HepG2 (cell line): ENCODE measurements at places on chromosomes 1 and 21.

GRCh38 chr1:219367496-219367895 lies 193.8 kb downstream of the LYPLAL1 start:
- no peak for DNase-seq

- no peak for DNase-seq
Observed at GRCh38 chr1:116825207-116825719, 71.0 kb downstream of the CD2 start.

DNA sequence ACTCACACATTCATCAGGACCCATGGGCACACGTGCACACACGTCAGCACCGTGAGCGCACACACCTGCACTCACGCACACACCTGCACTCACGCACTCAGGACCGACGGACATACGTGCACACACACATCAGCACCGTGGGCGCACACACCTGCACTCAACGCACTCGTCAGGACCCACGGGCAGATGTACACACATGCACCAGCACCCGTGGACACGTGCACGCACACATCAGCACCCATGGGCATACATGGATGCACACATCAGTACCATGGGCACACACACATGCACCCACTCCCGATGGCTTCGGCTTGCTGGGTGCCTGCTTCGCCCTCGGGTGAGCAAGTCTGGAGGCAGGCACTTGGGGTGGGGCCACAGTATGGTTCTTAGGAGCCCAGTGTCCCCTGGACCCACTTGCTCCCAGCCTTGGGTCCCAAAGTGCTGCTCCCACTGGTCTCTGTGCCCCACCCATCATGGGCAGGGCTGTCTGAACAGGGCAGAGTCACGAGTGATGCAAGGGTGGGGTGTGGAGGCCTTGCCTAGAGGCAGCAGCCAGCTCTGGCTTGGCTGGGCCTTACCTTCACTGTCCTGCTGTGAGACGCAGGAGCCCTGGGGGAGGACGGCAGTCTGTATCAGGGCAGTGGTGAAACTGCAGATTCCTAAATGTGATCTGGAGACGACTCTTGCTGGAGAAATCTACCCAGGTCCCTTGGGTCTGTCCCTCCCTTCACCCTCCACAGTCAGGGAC lies 49.8 kb downstream of the SKI start:
- DNase-seq, result no peak

DNA sequence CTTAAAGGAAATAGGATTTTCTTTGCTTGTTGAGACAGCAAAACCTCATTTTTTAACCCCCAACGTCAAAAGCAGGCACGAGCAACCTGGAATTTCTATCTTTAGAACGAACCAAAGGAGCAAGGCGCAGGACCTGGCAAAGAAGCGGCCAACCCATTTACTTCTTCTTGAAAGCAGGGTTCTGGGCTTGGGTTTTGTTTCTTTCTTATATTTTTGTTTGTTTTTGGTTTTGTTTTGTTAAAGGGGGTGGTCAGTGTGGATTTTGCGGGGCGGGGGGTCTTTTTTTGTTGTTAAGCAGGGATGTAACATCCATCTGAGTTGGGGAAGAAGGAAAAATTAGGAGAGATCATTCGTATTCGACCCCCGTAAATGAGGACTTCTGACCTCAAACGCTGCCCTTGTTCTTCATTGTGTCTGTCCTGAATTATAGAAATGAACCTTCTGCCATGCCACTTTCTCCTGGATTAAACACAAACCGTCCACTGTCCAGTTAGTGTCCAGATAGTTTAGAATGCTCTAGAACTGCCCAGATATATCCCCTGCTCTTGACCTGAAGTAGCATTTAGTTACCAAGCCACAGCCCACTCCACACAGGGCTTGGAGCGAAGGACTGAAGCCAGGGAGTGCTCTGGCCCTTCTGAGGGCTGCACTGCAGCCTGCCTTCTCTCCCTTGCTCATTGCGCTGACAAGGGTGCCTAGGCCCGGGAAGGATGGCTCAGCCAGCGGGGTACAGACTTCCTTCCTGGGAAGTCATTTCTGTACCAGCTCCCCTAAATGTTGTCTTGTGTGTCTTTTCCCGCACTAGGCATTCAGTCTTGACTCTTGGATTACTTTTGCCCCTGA lies 909 bp upstream of the APP start:
- no peak for DNase-seq

GRCh38 chr1:235012436-235013210 lies 116.0 kb downstream of the TOMM20 start:
- DNase-seq, result no peak

DNA sequence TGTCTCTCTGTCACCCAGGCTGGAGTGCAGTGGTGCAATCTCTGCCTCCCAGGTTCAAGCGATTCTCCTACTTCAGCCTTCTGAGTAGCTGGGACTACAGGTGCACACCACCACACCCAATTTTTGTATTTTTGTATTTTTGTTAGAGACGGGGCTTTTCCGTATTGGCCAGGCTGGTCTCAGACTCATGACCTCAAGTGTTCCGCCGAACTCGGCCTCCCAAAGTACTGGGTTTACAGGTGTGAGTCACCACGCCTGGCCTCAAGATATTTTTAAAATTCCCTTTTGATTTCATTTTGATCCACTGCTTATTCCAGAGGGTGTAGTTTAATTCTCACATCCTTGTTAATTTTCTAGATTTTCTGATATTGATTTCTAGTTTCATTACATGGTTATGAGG lies 3.8 kb downstream of the IFI44L start:
- no peak for DNase-seq

DNA sequence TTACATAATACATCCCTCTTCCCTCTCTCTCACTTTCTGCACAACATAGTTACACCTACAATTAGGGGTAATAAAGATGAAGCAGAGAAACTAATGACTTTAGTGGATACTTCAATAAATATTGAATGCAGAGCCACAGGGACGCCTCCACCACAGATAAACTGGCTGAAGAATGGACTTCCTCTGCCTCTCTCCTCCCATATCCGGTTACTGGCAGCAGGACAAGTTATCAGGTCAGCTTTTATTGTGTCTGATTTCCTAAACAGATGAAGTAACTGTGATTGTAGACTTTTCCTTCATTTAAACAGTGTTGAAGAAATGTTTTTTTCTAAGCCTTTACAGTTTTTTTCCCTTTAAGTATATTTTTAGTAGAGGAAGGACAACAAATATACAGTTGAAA lies 281.6 kb downstream of the TPR start:
- no peak for DNase-seq

DNA sequence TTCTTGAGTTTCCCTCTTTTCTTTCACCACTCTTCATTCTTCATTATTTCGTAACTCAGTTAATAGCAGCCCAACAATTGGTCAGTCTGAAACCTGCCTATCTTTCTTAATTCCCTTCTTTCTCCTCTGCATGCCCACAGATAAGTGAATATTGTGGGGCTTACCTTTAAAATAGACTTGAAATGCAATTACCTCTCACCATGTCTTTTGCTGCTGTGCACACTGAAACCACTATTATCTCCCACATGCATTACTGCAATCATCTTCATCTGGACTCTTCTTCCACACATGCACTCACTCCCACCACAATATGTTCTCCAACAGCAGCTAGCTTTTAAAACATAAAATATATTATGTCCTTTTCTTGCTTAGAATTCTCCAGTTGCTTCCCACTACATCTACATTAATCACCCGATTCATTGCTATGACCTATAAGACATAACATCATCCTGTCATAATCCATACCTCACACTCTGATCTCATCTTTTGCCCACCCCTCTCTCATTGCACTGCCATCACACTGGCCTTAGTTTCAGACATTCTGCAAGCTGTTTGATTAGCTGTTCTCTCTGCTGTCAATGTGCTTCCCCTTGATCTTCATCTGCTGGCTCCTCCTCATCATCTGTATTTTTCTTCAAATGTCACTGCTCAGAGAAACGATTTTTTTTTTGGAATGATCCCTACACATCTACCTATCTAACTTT lies 304.8 kb downstream of the PTPRC start:
- no peak for DNase-seq

DNA sequence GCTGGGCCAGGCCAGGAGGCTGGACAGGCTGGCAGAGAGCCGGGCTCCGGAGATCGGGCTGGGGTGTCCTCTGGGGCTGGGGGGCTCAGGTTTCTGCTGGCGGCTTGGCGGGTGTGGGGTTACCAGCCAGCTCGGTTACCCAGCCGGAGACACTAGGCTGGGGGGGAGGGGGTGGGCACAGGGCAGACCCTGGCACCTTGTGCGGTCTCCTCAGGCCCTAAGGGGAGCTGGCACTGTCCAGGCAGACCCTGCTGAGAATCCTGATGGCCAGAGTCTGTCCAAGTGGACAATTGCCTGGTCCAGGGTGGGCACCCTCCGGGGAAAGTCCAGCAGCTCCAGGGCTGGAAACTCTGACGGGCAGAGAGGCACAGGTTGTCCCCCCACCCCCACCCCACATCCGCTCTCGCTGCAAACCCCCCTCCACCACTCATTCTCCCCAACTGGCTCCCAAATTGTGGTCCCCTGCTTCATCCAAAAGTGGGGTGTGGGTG lies 6.7 kb downstream of the ZBTB7B start:
- DNase-seq, result no peak

DNA sequence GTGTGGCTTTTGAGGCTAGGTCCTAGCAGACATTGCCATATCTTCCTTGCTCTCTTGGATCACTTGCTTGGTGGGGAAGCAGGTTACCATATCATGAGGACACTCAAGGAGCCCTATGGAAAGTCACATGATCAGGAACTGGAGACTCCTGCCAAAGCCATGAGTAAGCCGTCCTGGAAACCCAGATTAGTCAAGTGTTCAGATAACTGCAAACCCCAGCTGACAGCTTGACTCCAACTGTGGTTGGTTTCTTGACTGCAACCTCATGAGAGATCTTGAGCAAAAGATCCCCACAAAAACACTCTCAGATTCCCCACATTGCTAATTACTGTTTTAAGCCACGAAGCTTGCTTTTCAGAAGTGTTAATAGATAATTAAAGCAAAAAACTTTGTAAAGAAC lies 58.6 kb downstream of the CACNA1E start:
- DNase-seq, result no peak

DNA sequence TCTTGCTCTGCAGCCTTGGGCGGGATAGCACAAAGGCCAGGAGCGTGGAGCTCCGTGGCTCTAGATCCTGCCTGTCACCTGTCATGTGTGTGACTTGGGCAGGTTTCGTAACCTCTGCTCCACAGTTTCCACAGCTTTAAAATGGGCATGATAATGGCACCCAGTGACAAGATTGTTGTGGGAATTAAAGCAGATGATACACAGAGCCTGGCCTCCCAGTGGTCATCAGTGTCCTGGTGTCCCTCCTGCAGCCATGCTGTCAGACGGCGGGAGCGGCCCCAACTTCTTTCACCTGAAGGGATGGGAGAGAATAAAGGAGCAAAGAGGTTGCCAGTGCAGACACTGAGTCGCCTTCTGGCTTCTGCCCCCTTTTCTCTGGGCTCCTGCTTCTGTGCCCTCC lies 61.5 kb downstream of the SLC37A1 start:
- no peak for DNase-seq
